ENCODE measurements at places on chromosomes 5 and 9.

DNA sequence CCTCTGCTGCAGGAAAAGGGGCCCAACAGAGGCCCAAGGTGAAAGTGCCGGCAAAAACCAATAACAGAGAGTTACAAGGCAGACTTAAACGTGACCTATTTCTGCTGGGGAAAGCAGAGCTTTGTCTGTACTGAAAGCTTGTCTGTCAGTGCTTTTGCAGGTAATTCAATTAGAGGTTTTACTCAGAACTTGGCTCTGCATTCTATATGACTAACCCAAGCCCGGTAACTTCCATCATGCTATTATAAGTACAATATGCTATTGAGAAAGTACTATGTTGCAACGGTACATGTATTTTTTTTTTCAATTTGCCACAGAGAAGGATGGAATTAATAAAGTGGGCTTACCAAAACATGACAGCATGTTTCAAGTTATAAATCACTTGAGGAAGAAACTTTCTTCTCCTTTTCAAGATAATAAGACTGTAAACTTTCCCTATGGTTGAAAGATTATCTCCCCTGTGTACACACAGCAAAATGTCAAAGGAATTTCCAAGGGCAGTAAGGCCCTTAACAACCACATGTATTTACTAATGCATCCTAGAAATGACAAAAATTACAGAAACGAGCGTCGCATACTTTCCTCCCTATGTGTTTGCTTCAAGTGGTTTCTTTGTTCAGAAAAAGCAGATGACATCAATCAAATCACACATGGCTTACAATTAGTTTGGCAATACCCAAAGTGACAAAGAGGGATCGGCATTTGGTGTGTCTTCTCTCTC is 282.4 kb downstream of the EFNA5 start:
- DNase-seq, result no peak

GRCh38 chr5:172096207-172096940 is 89.9 kb upstream of the FBXW11 start:
- peak; percentile 22 for DNase-seq

DNA sequence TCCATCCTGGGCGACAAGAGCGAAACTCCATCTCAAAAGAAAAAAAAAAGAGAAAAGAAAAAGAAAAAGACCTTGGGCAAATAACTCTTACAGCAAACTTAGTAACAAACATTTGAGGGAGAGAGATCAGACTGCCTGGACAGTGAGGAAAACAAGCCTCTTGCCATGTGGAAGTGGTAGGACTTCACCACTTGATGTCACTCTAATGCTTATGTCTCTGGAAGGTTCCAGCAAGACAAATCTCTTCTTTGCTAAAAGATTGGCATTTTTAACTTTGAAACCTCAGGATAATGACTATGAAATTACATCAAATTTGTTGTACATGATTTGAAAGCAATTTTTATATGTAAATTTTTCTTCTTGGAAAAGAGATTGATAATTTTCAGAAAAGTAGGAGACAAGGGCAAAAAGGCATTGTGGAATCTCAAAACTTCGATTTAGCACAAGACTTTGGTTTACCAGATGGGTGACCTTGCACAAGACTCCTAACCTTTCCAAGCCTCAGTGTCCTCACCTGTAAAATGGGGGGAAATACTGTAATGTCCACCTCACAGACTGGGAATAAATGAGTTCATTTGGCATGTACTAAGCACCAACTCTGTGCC is 5.4 kb downstream of the ACTL7B start:
- no peak for DNase-seq

- no peak for DNase-seq
Observed at GRCh38 chr5:140131967-140132409, 6.3 kb downstream of the IGIP start.

DNA sequence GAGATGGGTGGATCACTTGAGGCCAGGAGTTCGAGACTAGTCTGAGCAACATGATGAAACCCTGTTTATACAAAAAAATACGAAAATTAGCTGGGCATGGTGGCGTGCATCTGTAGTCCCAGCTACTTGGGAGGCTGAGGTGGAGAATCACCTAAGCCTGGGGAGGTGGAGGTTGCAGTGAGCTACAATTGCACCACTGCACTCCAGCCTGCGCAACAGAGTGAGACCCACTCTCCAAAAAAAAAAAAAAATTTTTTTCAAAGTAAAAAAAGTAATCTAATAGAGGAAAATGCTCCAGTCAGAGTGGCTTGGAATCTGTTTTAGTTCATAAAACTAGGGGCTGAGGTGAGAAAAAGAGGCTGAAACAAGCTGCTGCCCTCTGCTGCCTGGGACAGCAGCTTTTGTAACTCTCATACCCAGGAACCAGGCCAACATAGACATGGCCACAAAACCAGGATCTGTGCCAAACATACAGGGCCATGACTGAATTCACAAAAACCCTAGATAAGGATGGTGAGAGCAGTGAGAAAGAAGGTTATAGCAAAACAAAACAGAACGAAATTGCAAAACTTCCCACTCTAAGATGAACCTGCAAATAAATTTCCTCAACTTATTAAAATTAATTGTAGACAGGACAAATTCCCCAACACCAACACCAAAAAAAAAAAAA is 13.1 kb upstream of the DCAF12 start:
- DNase-seq, result peak; percentile 55

DNA sequence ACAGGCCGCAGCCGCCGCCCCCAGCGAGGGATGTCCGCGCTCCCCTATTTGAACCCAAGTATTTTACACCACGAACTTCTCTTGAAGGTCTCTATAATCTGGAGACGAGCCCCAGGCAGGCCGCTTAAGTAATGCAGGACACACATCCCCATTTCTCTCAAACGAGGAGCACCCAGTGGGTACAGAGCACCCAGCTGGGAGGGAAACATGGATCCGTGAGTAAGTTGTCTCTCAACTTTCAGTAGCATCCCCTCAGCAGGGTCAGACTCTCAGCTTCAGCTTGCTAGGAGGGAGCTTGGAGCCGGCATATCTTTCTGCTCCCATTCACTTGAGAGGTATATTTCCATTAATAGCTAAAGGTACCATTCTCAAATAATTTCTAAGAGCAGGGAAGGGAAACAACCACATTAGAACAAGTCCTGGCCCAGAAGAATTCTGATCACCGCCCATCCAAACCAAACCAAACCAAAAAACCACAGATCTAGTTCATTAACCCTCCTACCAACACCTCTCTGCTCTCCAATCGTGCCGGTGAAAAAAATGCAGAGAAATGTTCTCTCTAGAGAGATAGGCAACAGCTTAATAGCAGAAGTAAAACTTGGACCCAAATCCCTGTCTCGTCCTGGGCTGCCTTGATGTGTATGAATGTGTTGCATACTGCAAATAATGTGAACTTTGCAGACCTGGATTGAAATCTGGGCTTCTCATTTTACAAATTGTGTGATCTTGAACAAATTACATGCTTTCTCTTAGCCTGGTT is 910 bp downstream of the TDRD7 start:
- DNase-seq, result no peak

GRCh38 chr5:21126236-21126635 is 1138.2 kb upstream of the CDH18 start:
- no peak for DNase-seq

DNA sequence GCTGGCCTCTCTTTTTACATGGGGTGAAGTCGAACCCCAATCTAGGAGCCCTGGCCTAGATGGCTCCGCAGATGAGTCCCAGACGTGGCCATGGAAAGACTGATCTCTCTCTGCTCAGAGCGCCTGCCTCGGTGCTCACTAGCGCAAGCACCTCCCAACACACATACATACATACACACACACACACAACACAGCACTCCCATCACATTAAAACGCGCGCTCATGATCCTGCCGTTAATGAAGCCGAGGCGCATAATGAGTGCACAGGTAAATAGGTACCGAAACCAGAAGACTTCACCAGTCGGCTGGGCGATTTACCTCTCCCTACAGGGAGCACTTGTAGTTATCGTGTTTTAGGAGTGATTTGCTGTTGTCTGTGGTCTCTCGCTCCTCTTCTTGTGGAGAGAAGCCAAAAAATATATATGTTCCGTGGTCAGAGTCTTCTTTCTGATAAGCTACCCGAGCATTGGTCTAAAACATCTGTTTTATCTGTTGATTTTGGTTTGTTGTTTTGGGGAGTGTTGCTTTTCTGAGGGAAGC is 207.7 kb downstream of the MEF2C start:
- peak; percentile 27 for DNase-seq

GRCh38 chr9:859251-859650 is 17.8 kb downstream of the DMRT1 start:
- DNase-seq, result no peak

GRCh38 chr5:68531970-68532369 is 316.4 kb downstream of the PIK3R1 start:
- no peak for DNase-seq

DNA sequence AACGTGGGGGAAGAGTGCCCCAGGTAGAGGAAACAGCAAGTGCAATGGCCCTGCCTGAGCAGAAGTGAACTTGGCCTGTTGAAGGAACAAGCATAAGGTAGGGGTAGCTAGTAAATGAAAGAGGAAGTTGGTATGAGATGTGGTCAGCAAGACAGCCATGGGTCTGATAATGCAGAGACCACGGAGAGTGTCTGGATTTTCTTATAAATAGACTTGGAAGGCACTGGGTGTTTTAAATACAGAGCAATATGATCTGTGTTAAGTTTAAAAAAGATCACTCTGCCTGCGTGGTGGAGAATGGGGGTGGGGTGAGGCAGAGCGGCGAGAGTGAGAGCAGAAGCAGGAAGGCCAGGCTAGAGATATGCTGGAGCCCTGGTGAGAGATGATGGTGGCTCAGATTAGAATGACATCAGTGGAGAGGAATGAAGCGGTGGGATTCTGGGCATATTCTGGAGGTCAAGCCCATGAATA is 4.2 kb downstream of the ADAM19 start:
- DNase-seq, result no peak

All from D341Med (cell line).